CD4-positive, alpha-beta T cell (primary cell): ENCODE measurements at places on chromosomes 4 and X.
A peak's percentile ranks its signal among the peaks of the same experiment; 100 is the strongest.

- DNase-seq, result no peak
Observed at GRCh38 chr4:140070973-140071372, 83.0 kb downstream of the MAML3 start.

DNA sequence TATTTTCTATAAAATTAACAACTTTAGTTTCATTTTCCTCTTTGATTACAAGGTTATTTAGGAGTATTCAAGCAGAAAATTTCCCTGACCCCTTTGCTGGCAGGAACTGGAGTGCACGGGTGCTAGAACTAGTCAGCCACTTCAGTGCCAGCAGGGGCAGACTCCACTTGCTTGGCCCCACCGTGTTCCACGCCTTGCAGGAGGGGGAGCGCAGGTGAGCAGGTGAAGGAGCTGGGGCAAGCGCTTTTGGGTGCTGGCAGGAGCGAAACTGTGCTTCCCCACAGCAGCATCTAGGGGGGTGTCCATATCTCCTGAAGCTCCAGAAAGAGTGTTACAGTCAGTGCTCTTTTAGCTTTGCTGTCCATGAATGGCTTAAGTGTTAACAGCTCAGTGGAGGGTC lies 45.5 kb downstream of the MID2 start:
- DNase-seq, result no peak

- no peak for DNase-seq
Observed at GRCh38 chr4:134126000-134126560, 75.5 kb downstream of the PABPC4L start.

DNA sequence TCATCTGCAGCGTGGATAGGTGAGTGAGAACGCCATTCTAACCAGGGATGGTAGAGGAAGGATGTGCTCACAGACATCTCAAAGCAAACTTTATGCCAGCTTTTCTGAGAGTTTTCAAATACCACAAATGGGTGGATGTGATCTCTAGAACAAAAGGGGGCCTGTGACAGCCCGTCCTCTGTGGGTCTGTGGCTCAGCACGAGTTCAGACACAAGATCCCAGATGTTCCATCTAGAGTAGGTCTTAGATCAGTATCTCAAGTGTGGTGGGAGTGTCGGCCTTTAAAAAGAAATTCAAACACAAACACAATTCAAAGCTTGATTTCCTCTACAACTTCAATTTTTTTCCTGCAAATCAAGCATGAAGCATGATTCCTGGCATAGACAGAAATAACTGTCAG lies 22.8 kb downstream of the QDPR start:
- no peak for DNase-seq

DNA sequence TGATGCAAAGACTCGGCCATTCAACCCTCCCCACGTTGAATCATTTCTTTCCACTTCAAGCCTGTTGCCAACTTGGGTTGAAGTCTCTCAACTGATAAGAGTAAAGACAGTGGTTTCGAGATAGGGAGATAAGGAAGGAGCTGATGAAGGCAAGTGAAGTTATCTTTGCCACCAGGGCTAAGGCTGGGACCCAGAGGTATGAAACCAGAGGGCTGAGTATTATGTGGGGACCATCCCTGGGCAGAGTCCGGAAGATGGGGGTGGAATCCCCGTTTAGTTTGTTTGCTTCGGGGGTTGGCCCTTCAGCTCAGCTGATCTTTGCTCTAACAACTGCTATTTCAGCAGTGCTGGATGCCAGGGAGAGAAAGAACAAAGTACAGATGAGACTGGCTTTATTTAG lies 2.3 kb upstream of the XPNPEP2 start:
- DNase-seq, result no peak

GRCh38 chr4:186940476-186940875 lies 216.8 kb upstream of the FAT1 start:
- no peak for DNase-seq

DNA sequence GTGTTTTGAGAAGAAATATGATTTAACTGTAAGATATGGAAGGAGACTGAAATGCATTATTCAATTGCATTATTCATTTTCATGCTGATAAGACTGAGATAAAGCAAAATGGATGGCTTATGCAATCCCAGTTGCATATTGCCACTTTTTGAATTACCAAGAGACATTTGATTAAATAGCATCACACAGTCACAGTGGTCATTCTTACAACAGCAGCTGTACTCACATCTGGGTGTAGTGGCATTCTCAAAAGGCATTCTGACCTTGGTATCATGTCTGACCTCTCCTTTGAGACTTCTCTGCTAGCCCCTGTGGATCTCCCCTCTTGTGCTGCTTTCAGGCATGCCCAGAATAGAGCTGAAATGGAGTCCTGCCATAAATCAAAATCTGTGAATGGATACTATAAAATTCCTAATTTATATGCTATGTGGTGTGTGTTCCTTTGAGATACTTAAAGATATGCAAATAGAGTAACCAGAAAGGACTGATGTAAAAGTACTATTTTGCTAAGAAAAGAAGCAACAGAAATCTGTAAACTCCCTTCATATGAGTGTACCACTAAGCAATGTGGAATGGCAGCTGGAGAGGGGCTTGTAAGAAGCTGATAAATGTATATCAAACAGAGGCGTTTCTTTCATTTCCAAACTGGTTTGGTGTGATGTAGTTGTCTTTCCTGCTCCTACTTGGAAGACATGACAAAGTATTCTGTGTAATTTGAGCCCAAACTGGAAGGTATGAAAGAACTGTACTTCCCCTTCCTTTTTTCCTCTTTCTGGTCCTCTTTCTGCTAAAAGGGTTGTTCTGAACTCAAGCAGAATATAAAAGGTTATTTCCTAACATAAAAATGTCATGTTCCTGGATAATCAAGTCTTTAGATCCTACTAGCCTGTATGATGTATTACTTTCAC lies 25.4 kb upstream of the METAP1 start:
- DNase-seq, result no peak

GRCh38 chr4:37687194-37687562 lies 1.0 kb upstream of the RELL1 start:
- no peak for DNase-seq

DNA sequence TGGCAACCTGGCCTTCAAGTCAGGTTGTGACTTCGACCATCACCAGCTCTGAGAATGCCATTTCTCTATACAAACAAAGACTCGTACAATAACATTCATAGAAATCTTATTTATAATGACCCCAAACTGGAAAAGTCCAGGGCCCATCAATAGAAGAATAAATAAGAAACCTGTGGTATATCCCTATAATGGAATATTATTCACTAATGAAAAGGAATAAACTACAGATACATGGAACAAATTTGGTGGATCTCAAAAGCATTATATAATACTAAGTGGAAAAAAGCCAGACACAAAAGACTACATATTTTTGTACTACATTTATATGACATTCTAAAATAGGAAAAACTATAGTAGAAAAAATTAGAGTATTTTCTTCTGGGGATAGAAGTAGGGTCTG lies 109.4 kb upstream of the INPP4B start:
- DNase-seq, result no peak

DNA sequence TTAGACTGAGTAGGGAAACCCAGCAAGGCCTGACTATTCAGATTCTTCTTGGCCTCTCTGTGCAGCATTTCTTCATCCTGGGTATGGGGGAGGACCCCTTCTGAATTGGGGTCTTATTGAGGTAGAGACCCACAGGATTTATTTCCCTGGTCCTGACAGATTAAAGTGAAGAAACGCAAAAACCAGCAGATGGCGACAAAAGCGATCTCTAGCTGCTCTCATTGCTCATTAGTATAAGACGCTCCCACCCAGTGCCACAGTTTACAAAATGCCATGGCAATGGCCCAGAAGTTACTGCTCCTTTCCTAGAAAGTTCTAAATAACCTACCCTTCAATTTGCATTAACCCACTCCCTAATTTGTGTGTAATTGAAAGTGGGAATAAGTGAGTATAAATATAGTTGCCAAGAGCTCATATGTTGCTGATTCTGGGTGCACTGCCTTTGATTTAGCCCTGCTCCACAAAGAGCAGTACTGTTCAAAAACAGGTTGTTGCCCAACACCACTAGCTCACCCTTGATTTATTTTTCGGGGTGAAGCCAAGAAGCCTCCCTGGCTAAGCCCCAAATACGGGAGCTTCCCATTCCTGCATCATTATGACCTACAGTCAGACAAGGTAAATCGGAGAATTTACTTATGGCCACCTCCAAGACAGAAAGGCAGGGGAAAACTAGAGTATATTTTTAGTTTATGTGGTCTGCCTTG lies 3.7 kb upstream of the BEX4 start:
- peak; percentile 26 for DNase-seq

DNA sequence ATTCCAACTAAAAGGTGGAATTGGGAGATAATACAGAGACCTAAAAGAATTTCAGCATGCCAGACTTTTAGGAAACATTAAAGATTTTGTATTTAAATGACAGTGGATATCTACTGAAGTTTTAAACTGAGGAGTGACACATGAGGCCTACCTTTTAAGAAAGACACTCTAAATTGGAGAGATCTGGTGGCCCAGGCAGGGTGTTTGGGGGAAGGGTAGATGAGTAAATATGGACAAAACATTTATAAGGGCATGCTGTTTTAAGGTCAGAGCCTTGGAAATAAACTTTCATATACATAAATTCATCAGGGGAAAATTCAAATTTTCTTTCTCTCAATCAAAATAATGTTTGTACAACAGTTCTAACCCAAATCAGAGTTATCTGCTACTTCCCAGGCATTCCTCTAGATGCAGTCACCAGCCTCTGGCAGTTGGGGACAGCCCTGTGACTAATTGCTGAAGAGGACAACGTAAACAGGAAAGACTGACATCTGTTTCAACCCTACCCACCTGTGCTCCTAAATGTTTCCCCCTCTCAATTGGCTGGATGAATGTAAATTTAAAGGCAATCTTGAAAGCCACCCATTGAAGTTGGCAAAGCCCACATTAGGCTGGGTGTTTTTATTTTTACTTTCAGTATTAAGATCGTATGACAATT lies 1646.9 kb upstream of the ADGRL3 start:
- no peak for DNase-seq

- DNase-seq, result no peak
Observed at GRCh38 chrX:112753116-112753515, 73.4 kb upstream of the LHFPL1 start.

GRCh38 chrX:130176354-130176776 lies 4.6 kb downstream of the RAB33A start:
- no peak for DNase-seq

- no peak for DNase-seq
Observed at GRCh38 chrX:130682990-130683389, 220.0 kb downstream of the ENOX2 start.

DNA sequence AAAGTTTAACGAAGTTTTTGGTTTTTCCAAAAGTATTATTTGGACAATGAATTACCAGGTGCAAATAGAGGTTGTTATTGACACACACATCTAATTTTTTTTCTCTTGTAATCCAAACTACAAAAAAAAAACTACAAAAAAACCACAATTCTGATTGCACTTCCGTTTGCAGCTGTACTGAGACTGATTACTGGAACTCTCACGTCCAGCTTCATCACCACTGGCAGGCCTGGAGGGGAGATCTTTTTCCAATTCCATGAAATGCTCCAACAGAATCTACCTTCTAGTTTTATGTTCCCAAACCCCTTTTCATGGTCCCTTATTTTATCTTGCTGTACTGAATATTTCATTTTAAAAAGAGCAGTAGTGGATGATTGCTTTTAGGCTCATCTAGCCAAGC lies 1118.3 kb downstream of the C4orf33 start:
- no peak for DNase-seq

DNA sequence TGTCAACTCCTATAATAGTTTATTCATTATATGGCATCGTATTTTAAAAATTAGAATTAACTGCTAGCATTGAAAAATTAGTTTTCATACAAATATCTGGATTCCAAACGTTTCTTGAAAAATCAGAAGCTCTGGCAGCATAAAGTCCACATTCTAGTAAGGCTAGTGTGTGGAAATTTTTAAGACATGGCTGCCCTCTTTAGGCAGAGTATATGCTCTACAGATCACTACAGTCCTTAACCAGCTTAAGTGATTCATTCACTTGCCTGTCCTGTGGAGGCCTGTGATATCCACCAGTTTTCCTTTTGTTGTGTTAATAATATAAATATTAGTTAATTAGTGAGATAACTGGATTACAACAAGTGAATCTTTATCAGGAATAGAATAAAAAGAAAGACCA lies 287.2 kb downstream of the OPHN1 start:
- no peak for DNase-seq

DNA sequence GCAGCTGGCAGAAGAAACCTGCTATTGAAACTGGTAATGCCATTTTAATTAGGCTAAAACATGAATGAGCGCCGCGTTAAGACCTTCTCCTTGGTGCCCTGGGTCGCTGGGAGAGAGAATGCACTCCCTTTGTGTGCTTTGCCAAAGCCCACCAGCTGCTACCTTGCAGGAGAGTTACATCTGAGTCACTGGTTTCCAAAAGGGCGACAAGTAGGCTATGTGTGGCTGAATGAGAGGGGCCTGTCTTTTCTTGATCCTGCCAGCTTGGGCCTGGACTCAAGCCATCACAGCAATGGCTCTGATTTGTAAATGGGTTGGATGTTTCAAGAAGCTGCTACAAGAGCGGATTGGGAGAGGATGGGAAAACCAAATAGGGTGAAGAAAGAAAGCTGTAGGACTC lies 81.5 kb downstream of the NHS start:
- DNase-seq, result no peak

DNA sequence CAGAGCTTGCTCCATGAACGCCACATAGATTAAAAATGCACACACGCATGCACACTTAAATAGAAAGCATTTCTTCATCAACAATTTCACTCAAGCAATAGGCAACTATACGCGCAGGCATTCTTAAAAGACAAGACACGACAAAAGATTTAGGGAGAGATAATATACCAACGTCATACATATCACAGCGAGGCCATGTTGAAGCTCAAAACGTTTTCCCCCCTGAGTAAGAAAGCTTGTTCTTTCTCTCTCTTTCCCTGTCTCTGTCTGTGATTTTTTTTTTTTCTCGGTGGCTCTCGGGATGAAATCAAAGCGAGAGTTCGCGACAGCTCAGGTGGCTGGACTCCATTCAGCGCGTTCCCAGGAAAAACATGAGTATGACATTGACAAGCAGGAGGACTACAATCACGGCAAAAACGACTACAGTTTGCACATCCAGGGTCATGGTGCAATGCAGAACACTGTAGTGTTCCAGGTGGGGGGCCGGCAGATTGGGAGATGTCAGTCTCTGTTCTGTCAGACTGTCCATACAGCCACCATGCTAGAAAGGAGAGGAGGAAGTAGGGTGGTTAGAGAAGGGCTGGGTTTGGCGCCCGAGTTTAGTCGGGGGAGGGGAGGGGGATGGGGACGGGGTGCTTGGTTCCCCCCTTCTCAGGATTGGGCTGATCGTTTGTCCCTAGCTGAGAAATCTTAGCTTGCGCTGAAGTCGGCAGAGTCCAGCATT lies 30.7 kb downstream of the ARHGEF9 start:
- peak; percentile 35 for DNase-seq

- no peak for DNase-seq
Observed at GRCh38 chr4:7652451-7652881, 217.7 kb upstream of the PSAPL1 start.

- no peak for DNase-seq
Observed at GRCh38 chrX:63784902-63785707, at the start of gene ARHGEF9. ARHGEF9 (minus strand) TSS chrX:63785214; CDS start chrX:63785145, 69 bp downstream.

DNA sequence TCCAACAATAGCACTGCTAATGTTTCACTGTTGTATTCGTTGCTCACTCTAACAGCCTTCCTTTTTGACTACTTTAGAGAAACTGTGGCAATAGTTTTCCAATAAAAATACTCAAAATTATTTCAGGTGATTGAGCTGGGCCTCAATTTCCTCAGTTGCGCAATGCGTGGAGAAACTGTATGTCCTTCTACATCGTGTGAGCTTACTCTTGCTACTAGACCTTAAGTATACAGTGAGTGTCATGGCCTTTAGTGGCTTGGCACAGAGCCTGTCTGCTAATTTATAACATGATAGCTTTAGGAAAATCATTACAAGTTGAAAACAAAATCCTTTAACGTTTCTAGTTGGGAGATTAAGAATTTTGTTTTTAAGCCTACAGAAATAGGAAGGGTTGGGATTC lies 114.5 kb downstream of the COL4A6 start:
- no peak for DNase-seq

GRCh38 chr4:65063601-65064000 lies 606.7 kb downstream of the EPHA5 start:
- no peak for DNase-seq
